ENCODE measurements at places on chromosomes 2 and 18.

DNA sequence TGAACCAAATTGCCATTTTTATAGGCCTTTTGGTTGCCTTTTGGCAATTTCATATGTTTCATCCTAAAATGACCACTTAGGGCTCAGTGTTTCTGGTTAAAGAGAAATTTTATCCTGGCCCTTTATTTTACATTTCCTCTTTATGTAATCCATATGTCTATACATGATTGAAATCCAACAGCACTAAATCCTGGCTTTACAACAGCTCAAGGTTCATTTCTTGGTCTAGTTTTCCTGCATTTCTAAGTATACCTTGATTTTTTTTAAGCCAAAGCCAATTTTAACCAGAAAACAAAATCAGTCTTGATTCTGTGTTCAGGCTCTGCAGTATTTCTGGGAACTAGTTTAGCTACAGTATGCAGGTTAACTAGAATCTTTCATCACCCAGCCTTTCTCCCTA is 11.7 kb downstream of the FZD5 start:
- no peak for DNase-seq

GRCh38 chr2:29576231-29576630 is 345.2 kb downstream of the ALK start:
- peak; percentile 52 for DNase-seq

- no peak for DNase-seq
These were observed 985.8 kb upstream of the NRXN1 start for GRCh38 chr2:52017646-52018235.

GRCh38 chr2:6986912-6987361 is 69.7 kb downstream of the RNF144A start:
- no peak for DNase-seq

DNA sequence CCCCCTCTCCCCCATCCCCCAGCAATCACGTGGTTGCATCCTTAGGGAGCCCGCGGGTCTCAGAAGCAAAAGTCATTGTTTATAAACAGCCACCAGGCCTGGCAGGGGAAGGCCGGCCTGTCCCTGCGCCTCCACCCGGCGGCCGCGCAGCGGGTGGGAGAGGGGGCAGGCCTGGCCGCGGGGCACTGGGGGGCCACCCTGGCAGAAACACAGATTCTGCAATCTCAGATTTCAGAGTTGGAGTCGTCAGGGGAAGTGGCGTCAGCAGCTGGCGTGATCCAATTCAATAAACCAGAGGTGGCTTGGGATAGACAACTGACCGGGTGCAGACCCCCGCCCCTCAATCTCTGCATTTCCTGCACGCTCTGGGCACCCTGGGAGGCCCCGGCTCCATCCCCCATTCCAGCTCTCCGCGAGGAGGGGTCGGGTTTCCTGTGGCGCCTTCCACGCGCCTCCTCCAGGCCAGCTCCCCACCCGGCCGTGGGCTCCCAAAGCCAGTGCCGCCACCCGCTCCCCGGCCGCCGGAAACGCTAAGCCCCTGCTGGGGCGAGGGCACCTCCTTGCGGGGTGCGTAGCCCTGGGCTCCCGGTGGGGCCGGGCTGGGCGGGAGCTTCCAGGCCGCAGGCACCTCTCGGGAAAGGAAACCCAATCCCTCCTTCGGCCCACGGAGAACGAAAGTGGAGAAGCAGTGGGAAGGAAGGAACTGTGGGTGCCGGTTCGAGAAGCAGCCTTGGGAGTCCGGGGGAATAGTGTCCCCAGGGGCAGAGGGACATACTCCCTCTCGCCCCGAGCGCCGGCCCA is 1.1 kb downstream of the BIN1 start:
- no peak for DNase-seq

GRCh38 chr18:34529358-34530335 is 180.5 kb upstream of the DTNA start:
- DNase-seq, result no peak

DNA sequence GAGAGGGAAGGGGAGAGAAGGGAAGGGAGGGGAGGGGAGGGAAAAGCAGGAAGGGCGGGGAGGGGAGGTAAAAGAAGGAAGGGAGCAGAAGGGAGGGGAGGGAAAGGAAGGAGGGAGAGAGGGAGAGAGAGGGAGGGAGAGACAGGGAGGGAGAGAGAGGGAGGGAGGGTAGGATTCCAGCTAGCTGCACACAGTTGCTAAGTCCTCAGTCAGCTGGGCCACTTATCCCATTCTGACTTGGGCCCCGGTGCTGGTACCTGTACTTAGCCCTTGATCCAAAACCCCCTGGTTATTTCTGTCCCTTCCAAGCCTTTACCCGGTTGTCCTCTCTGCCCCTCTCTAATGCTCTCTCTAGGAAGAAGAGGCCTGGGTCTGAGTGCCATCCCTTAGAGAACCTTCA is 211.4 kb downstream of the TTC32 start:
- no peak for DNase-seq

DNA sequence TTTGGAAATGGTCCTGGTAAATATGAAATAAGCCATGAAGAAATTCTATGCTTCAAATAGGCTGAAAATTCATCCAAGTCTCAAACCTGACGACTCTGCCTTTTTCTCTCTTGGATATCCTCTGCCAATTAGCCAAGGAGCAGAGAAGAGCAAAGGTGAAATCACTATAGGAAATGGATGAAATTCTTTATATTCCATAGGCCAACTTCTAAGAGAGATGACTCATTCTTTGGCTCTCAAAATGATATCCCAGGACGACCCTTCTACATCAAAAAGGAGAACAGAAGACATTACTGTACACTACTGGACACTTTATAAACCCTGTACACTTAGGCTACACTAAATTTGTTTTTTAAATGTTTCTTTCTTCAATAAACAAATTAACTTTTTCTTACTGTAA is 22.7 kb downstream of the PDE1A start:
- no peak for DNase-seq

- DNase-seq, result no peak
These were observed 104.2 kb downstream of the LRP2 start for GRCh38 chr2:169258045-169258601.

- peak; percentile 59 for DNase-seq
These were observed 472 bp upstream of the PLEKHM3 start for GRCh38 chr2:208025814-208026184.

- DNase-seq, result no peak
These were observed 93.1 kb downstream of the LRP1B start for GRCh38 chr2:142037744-142038143.

DNA sequence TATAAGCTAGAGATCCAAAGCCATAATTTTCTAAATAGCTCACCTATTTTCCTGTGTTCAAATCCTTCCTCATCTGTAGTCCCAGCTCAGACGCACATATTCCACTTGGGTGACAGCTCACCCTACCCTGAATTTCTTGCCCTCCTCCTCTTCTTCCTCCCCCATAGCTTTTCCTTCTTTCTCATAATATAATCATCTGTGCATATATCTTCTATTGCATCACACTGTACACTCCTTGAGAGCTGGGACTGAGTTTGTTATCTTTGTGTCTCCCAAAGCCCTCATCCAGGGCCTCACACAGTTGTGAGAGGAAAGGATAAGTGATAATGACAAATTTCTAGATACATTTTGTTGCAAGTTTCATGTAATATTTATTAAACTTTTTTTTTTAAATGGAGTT is 55.9 kb upstream of the RTN4 start:
- DNase-seq, result no peak

GRCh38 chr2:229416116-229416694 is 145.1 kb upstream of the PID1 start:
- no peak for DNase-seq

DNA sequence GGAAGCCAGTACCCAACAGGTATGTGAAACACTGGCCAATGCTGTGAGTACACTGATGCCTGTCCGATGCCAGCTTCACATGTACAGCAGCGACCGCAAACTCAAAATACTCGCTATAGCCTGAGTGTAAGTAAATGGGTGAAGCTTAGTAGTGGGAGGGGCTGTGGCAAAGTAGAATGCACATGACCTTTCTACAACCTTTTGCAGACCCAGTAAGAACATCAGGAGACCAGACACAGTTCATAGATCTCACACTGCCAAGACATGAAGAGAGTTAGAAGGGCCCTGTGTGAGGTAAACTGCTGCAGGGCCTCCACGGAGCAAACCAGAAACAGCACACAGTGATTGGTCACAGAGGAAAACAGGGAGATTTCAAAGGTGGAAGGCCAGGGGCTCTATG is 9.1 kb upstream of the UBXN4 start:
- no peak for DNase-seq

GRCh38 chr2:217877866-217878265 is 124.9 kb downstream of the TNS1 start:
- no peak for DNase-seq

DNA sequence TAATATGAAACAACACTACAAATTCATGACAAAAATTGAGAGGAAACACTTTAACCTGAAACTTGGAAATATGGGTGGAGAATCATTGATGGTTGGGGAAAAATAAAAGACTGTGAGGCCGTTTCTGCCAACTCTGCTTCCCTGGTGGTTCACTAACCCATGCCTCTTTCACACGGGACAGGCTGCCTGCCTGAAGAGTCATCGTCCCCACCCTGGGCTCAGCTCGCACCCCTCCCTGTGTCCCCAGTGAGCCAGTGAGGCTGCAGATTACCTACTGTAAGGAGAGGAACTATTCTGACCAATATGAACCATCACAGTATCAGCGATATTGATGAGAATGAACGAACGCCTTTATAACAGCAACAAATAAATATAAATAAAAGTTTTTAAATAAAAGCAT is 357.8 kb upstream of the CDH20 start:
- no peak for DNase-seq

DNA sequence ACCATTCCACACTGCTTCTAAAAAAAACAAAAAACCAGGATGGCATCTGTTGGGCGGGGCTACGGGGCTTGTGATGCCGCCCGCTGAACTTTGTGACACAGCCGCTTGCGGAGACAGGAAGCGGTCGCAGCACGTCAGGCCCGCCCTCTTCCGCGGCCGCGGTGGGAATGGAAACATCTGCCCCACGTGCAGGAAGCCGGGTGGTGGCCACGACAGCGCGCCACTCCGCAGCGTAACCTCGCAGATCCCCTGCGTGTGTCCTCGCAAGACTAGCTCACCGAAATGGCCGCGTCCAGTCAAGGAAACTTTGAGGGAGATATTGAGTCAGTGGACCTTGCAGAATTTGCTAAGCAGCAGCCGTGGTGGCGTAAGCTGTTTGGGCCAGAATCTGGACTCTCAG is 168.5 kb downstream of the SUCLG1 start:
- no peak for DNase-seq

DNA sequence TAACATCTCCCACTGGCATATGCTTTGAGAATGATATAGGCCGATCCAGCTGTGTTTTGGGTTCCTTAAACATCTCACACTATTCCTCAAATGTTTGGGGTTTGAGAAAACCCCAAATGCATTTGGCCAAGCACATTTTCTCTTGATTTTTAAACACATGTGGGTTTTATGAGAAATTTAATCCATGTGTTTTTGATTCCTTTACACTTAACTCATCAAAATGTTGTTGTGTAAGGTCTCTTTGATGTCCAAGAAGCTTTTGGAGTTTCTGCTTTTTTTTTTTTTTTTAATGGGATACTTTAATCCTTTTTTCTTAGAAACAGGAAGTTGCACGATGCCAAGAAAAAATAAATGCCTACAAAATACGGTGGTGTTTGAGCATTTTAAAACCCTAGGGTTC is 339.8 kb upstream of the TCF4 start:
- DNase-seq, result no peak

GRCh38 chr2:48905696-48906095 is 150.2 kb upstream of the LHCGR start:
- DNase-seq, result no peak

GRCh38 chr2:44515416-44515815 is 153.7 kb downstream of the CAMKMT start:
- DNase-seq, result no peak

DNA sequence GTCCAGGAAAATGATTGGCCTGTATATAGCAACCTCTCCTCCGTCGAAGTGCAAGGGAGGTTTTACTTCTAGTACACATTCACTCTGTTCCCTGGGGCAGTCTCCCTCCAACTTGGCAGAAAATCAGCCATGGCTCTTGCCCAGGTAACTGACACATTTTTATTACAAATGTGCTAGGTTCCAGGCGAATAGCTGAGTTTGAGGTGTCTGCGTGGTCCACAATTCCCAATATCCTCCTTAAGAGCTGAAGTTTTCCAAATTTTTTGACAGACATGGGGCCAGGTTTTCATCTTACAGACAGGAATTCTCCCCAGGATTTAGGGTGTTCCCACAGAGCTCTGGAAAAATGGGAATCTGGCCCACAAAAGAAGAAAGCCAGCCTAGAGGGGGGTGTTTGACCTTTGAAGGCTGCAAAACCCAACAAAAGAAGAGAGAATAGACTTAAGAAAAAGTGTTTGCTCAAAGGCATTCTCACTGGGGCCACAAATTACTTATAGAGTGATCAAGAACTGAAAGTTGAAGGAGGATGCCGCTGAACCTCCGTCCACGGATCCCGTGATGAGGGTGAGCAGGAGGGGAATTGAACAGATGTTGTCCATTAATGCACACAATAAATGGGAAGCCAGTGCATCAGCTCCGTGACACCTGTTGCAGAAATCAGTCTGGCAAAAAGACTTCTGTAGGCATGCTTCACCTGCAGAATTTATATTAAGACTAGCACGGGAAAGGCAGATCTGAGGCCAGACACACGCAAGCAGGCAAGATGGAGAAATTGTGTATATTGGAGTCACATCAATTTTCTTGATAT is 242.3 kb upstream of the COPS8 start:
- DNase-seq, result peak; percentile 63

- no peak for DNase-seq
These were observed 44.8 kb downstream of the FTCDNL1 start for GRCh38 chr2:199806179-199806578.

GRCh38 chr2:189940913-189941312 is 121.6 kb downstream of the MSTN start:
- no peak for DNase-seq

GRCh38 chr2:71417300-71418202 is 35.8 kb upstream of the DYSF start:
- DNase-seq, result no peak

DNA sequence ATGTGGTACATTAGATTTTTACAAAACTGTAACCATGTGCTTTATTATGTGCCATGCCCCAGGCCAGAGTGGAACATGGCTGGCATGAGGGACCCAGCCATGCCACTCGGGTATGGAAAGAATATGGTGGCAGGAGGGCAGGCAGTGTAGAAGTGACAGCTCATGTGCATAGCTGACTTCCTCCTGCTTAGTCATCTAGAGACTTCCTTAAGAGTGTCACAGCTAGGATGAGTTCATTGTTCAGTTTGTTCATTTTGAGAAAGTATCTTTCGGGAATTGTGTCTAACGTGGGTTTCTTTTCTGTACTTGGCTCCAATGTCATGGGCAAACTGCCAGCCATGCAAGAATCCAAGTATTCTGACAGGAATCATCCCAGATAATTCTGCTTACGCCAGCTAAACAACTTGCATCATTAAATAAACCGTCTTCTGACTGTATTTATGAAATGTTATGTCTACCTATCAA is 94.3 kb upstream of the ITGB6 start:
- DNase-seq, result no peak
